CD4-positive, alpha-beta memory T cell (primary cell): ENCODE measurements at places on chromosomes 1 and 21. TPM values are rescaled to one million over a fixed set of nuclear protein-coding genes. Genes with fewer than 3 reads are reported as not detected.

TINAGL1 gene
- polyA plus RNA-seq, result not detected

PGBD5 gene
- not detected for polyA plus RNA-seq

CHIA gene
- polyA plus RNA-seq, result not detected

ELAVL4 gene
- polyA plus RNA-seq, result not detected

TTC22 gene
- 5.5 TPM for polyA plus RNA-seq

PTPRC gene
- polyA plus RNA-seq, result 915 TPM

RUNX3 gene
- 50.8 TPM for polyA plus RNA-seq

SELENBP1 gene
- not detected for polyA plus RNA-seq

BCAR3 gene
- polyA plus RNA-seq, result 0.39 TPM

CD34 gene
- not detected for polyA plus RNA-seq

TCHHL1 gene
- polyA plus RNA-seq, result not detected

YRDC gene
- polyA plus RNA-seq, result 21.4 TPM

NMNAT2 gene
- not detected for polyA plus RNA-seq

NBPF4 gene
- polyA plus RNA-seq, result not detected

MANEAL gene
- 0.58 TPM for polyA plus RNA-seq

CFAP57 gene
- not detected for polyA plus RNA-seq

AP4B1 gene
- 8.9 TPM for polyA plus RNA-seq

TRIM46 gene
- 3.6 TPM for polyA plus RNA-seq

ERMAP gene
- polyA plus RNA-seq, result 2.0 TPM

CNIH3 gene
- 1.9 TPM for polyA plus RNA-seq

ZNF593OS gene
- polyA plus RNA-seq, result 0.53 TPM

NR1I3 gene
- not detected for polyA plus RNA-seq

C1orf116 gene
- not detected for polyA plus RNA-seq

ZNF672 gene
- polyA plus RNA-seq, result 12.4 TPM

OR10J1 gene
- polyA plus RNA-seq, result not detected

FCRL4 gene
- not detected for polyA plus RNA-seq

CAMSAP2 gene
- 1.1 TPM for polyA plus RNA-seq
